Activated T-helper 1 cell treated with Interleukin-2 at 50 U/mL for 16 hours (primary cell): ENCODE measurements at places on chromosomes 6 and 20.

GRCh38 chr20:51498765-51499540 is 43.6 kb downstream of the NFATC2 start:
- DNase-seq, result no peak

- no peak for DNase-seq
Observed at GRCh38 chr6:139919107-139920026, 544.9 kb upstream of the CITED2 start.

GRCh38 chr6:47944846-47945245 is 163.0 kb downstream of the OPN5 start:
- no peak for DNase-seq

- DNase-seq, result no peak
Observed at GRCh38 chr6:160439751-160440150, 91.6 kb downstream of the SLC22A3 start.

GRCh38 chr20:45301824-45302271 is 4.8 kb upstream of the RBPJL start:
- no peak for DNase-seq

DNA sequence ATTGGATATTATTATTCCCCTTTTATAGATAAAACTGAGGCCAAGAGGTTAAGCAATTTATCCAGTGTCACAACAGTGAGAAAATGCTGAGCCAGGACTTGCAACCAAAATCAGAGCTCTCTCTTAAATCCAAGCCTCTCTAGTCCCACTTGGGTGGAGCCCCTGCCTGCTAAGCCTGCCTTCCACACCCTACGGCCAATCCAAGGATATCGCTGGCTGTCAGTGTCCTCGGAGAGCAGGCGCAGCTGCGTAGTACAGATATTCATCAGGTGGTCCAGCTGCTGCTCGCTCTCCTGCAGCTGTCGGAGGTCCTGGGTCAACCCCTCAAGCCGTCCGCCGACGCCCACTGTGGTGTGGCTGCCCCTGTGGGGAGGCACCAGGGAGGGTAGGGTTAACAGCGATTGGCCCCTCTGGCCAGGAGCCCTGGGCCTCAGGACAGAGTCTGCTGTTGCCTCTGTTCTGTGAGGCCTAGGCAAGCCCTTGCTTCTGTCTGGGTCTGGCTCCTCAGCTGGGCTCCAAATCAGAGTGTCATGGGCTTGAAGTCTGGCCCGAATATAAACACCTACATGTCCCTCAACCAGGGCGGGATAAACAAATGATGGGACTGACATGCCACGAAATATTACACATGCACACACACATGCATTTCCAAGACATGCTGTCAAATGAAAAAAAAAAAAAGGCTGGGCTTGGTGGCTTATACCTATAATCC is 3.9 kb upstream of the NECAB3 start:
- DNase-seq, result no peak

GRCh38 chr20:62662422-62662821 is 20.1 kb downstream of the SLCO4A1 start:
- no peak for DNase-seq

DNA sequence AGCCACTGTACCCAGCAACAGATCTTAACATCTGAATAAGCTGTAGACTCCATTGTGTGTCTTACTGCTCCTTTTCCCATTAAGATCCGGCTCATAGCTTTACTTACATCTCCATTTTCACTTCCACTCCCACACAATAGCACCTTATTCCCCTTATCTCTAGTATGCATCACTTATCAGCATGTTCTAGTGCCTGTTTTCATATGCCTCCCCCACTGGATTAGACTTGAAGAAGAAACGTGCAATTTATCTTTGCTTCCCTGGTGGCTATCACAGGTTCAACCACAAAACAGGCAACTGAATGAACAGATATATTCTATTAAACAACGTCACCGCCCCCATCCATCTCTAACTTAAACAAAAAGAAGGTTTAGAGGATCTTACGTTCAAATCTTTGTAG is 12.1 kb downstream of the SSR1 start:
- DNase-seq, result no peak

DNA sequence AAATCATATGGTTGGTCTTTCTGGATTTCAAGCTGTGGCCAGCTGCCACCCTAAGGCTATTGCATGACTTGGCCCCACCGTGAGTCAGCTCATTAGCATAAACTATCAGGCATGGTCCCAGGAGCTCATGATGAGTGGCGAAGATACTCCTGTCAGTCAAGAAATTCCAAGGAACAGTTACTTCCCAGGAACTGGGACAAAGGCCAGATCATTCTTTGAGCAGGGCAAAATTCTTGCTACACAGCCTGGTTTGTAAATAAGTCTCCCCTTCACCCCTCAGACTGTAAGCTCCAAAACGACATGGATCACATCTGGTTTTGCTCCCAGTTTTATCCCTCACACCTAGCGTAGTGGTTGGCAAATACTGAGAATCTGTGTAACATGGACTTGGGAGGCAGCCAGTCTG is 33.0 kb upstream of the KIAA1586 start:
- no peak for DNase-seq

- DNase-seq, result no peak
Observed at GRCh38 chr6:170450916-170451761, 102.0 kb downstream of the PSMB1 start.

- DNase-seq, result no peak
Observed at GRCh38 chr20:60313191-60313590, 355.0 kb downstream of the CDH26 start.

DNA sequence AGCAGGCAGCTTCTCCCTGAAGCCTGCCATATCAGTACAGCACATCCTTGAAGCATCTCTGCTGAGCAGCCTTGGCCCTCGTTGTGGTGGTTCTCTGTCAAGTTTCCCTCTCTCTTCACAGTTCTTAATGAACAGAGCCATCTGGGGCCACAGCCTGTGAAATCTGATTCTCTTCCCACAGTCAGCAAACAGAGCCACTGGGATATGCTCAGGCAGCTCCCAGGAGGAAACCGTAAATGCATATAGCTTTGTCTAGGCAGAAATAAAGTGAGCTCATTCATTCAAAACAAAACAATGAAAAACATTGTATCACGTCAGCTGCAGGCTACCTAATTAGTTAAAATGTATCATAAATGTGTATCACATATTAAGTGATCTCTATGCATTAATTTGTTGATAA is 80.3 kb downstream of the TBC1D7 start:
- DNase-seq, result no peak

- DNase-seq, result no peak
Observed at GRCh38 chr20:50514750-50515149, 4.6 kb downstream of the PTPN1 start.

- no peak for DNase-seq
Observed at GRCh38 chr6:153170511-153170910, 39.4 kb upstream of the RGS17 start.

GRCh38 chr20:32527052-32527446 is 58.1 kb downstream of the NOL4L start:
- DNase-seq, result no peak

- DNase-seq, result no peak
Observed at GRCh38 chr6:139635401-139636130, 261.1 kb upstream of the CITED2 start.

GRCh38 chr6:12030993-12031550 is 19.0 kb downstream of the HIVEP1 start:
- no peak for DNase-seq

DNA sequence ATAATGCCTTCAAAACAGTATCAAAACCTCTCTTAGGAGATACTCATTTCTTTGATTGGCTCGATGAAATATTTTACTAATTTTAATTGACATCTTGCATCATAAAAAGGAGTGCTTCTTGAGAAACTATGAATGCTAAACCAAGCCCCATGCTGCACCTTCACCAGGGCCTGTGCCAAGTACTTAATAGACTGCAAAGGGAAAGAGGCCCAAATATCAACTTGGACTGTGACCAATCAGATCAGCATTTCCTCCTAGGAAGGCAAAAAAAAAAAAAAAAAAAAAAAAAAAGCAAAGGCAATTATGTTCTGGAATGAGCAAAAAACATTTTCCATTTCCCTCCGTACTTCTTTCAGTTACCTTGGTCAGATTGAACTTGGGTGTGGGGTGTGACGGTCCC is 253.0 kb upstream of the SOX4 start:
- DNase-seq, result no peak

GRCh38 chr6:91299544-91300491 is 712.9 kb upstream of the MAP3K7 start:
- no peak for DNase-seq

DNA sequence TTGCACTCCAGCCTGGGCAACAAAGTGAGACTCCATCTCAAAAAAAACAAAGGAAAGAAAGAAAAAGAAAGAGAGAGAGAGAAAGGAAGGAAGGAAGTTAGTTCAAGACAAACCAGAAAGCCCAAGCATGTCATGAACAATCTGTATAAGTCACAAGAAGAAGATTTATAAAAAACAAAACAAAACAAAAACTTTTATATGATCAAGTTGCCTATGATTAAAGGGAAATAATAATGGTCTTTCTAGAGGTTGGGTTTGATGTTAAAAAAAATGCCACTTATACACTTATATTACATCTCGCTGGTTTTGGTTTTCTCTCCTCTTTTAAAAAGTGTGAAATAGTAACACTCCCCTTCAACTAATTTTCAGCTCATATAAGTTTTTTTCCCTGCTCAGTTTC is 146.2 kb upstream of the CARMIL1 start:
- no peak for DNase-seq

- DNase-seq, result no peak
Observed at GRCh38 chr6:1952740-1953360, 292.6 kb downstream of the GMDS start.

GRCh38 chr20:38290829-38291814 is 12.8 kb upstream of the BPI start:
- no peak for DNase-seq

DNA sequence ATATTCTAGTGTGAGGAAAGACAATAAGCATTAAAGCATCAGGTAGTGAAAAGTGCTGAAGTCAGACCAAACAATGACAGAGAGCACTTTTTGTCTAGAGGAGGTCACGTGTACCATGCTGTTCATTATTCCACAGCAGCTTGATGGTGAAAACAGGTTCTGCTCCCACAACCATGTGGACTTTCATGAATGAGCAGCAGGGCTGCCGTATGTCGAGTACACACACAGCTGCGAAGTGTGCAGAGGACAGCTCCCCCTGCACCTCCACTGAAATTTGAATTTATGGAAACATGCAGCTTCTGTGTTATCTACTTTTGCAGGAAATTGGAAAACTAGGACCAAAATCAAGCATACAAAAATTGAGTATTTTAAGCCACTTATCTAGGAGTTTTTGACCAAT is 85.3 kb downstream of the MAP7 start:
- no peak for DNase-seq
